ENCODE measurements at places on chromosomes 4 and X. TPM values are rescaled to one million over a fixed set of nuclear protein-coding genes. Genes with fewer than 3 reads are reported as not detected.

PAGE2B gene
- total RNA-seq, result not detected

DCAF4L1 gene
- 0.23 TPM for total RNA-seq

DRP2 gene
- 2.6 TPM for total RNA-seq

CXorf65 gene
- total RNA-seq, result not detected

NDST3 gene
- total RNA-seq, result 2.4 TPM

RASGEF1B gene
- not detected for total RNA-seq

SPACA5 gene
- not detected for total RNA-seq

DGAT2L6 gene
- total RNA-seq, result not detected

ANKRD50 gene
- total RNA-seq, result 140 TPM

ZDHHC15 gene
- not detected for total RNA-seq

CDKL5 gene
- total RNA-seq, result 5.0 TPM

PDE6B gene
- 1.2 TPM for total RNA-seq

POU4F2 gene
- total RNA-seq, result not detected

CBLL2 gene
- total RNA-seq, result 0.05 TPM

SRPX2 gene
- 122 TPM for total RNA-seq
